ENCODE measurements at places on chromosomes 3 and 15.

GRCh38 chr15:35979608-35980007 is 433.6 kb upstream of the DPH6 start:
- no peak for DNase-seq

DNA sequence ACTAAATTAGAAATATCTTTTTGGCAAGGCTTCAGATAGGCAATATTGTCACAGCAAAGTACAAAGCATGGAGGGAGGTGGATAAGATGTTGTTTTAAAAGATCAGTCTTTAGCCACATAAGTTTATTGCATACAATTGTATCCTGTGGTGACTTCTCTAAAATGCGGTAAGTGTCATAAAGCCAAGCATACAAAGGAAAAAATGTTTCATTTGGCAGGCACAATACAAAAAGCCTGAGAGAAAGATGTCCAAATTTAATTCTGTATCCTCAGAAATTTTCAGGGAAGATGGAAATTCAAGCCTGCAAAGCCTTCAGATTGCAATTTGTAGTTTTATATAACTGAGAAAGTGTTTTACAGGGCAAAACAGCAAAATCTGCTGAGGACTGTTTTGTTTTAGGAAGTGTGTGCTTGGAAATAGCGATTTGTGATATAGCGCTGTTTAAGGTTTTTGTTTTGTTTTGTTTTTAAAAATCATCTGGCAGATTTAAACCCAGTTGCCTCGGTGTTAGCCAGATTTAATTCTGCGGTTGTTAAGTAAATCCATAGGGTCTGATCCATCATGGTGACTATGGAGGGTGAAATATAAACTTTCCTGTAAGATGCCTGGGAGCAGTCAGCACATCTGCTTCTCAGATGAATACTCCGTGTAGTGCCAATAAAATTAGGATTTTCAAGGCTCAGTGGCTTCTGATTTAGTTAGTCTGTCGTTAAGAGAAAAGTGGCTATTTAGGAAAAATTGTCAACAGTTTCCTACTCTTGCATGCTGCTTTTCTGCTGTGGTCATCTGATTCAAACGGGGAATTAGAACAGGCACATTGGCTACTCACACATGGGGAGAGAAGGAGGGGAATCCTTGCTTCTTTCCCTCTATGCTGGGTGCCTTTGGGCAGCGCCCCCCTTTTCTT is 8.0 kb downstream of the KAT2B start:
- DNase-seq = no peak

GRCh38 chr3:42336103-42336502 is 70.1 kb upstream of the CCK start:
- DNase-seq = no peak

GRCh38 chr3:108406063-108406660 is 104.2 kb downstream of the MYH15 start:
- no peak for DNase-seq

GRCh38 chr3:141514382-141514781 is 27.6 kb downstream of the RASA2 start:
- DNase-seq = no peak

GRCh38 chr3:100189444-100189964 is 71.3 kb upstream of the TBC1D23 start:
- no peak for DNase-seq

GRCh38 chr15:79032656-79033055 is 57.9 kb downstream of the RASGRF1 start:
- DNase-seq = no peak

DNA sequence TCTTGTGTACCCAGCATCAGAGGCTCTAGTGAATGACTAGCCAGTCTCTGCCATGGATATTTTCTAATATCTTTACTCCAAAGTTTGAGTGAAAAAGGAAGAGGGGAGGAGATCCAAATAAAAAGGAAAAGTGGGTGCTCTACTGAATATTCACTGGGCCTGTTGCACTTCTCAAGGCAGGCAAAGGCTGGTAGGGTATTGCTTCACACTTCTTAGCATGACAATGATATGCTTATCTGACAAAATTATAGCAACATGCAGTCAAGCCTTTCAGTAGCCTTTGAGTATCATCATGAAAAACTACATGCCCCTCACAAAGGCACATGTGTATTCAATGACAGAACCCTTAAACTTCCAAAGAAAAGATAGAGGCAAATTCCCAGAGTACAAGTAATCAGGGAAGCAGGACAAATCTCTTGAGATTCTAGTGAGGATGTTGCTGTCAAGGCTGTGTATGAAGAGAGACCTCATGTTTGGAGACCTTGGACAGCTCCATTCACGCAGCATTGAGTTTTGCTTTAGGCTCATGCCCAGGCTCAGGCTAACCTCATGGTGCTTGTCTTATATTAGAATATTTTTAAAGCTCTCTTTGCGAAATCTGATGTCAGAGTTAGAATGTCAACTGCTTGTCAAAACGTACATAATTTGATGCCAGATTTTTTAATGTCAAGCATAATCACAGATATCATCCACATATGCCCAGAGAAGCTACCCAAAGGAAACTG is 506.9 kb downstream of the OCA2 start:
- DNase-seq = no peak

DNA sequence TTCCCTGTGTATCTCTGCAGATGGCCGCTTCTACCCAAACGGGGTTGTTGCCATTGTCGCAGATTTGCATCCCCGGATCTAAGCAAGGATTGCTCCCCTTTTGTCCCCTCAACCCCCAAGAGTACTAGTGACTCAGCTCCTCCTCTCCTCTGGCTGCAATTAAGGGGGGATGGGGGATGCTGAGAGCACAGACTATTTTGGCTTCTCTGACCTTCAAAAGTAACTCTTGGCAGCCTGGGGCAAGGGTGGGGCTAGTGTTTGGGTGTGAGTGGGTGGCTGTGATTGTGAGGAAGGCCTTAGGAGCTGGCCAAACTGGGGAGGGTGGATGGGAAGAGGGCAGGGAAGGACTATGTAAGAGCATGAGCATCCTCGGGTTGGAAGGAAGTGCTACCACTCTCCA is 1.2 kb upstream of the MAP1A start:
- no peak for DNase-seq

GRCh38 chr3:142884531-142884930 is 4.4 kb downstream of the PCOLCE2 start:
- no peak for DNase-seq

GRCh38 chr3:107283948-107284347 is 93.3 kb upstream of the CCDC54 start:
- DNase-seq = no peak

- DNase-seq = no peak
Measured at GRCh38 chr15:55513152-55513551, 5.1 kb upstream of the DNAAF4 start.

DNA sequence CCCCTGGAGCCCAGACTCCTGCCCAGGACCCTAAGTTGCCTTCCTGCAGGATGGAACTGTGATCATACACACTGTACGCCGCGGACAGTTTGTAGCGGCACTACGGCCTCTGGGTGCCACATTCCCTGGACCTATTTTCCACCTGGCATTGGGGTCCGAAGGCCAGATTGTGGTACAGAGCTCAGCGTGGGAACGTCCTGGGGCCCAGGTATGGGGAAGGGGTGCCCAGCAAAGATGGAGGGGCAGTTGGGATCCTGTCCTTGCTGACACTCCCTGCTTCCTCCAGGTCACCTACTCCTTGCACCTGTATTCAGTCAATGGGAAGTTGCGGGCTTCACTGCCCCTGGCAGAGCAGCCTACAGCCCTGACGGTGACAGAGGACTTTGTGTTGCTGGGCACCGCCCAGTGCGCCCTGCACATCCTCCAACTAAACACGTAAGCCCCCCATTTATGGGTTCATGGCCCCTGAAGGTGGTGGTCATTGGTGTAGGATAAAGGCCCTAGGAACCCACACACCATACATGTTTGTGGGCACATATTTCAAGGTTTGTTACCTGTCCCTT is 28.8 kb downstream of the NBEAL2 start:
- no peak for DNase-seq

- no peak for DNase-seq
Measured at GRCh38 chr3:32282578-32283154, 44.2 kb downstream of the CMTM8 start.

All from stimulated activated CD8-positive, alpha-beta memory T cell treated with anti-CD3 and anti-CD28 coated beads, Interleukin-4, amount 100 ng/mL, for 4 hours (primary cell).